ENCODE measurements at places on chromosomes 13 and 19. TPM values are rescaled to one million over a fixed set of nuclear protein-coding genes. Genes with fewer than 3 reads are reported as not detected.
A peak's percentile ranks its signal among the peaks of the same experiment; 100 is the strongest.

The COL4A2 gene
- 0.10 TPM for total RNA-seq

The FCHO1 gene
- 93.6 TPM for total RNA-seq

The ACP5 gene
- 12.0 TPM for total RNA-seq

The CGB5 gene
- not detected for total RNA-seq

The CATSPERD gene
- total RNA-seq, result not detected

The MISP3 gene
- 2.3 TPM for total RNA-seq

DNA sequence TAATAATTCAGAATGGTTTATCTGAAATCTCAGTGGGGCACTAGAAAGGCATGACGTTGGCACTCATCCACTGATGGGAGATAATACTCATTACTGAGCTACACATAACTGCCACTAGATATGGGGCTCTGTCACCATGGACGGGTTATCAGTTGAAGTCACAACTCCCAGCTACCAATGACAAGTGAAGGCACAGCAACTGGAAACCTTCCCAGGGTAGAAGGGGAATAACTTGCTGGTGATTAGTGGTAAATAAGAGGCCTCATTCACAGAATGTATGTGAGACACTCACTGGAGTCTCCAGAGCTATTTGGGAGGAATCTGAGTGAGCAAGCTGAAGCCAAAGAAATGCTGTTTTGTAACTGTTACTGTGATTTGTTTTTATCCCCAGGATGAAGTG, 249.6 kb downstream of the ENOX1 start:
- no peak overlapping the region for H3K27ac ChIP-seq
- H3K4me1 ChIP-seq, result no peaks in the 10 kb centered on the region
- DNase-seq, result no peak
- no peak overlapping the region for H3K4me3 ChIP-seq
- H3K27me3 ChIP-seq, result peaks cover 6% of the 10 kb centered on the region

DNA sequence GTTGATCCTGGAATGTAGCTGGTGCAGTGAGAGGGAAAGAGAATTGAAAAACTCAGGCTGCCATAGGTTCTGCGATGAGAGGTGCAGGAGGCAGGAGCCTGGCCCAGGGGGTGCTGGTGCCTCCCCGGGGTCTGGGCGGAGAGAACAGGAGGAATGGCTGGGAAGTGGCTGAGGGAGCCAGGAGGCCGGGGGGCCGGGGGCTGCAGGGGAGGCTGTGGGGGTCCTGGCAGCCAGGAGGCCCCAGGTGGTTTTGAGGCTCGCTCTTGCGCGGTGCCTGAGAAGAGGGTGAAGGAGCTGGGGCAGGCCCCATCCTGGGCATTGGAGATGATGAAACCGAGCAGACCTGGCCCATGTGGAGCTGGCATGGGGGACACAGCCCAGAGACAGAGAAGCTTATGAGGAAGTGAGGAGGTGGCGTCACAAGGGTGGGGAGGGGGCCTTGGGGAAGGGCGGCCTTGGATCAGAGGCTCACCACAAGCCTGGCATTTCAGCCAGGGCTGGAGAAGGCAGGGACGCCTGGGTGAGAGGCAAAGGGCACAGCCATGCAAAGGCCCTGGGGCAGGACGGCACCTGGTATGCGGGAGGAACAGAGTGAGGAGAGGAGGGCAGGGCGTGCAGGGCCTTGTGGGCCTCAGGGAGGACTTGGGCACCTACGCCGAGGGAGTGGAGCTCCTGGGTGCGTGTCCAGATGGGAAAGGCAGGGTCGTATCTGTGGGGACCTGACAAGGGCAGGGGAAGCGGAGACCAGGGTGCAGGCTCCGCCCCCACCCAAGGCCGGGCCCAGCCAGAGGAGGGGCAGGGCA, 1.3 kb upstream of the TEKTIP1 start:
- no peak overlapping the region for H3K27ac ChIP-seq
- peaks cover 17% of the 10 kb centered on the region for H3K36me3 ChIP-seq
- no peak overlapping the region for H3K4me3 ChIP-seq
- no peak for DNase-seq

GRCh38 chr13:35699825-35700510, 223.5 kb upstream of the MAB21L1 start:
- no peaks in the 10 kb centered on the region for H3K27me3 ChIP-seq
- no peak for DNase-seq
- no peak overlapping the region for H3K4me3 ChIP-seq
- H3K36me3 ChIP-seq, result no peaks in the 10 kb centered on the region
- H3K4me1 ChIP-seq, result no peaks in the 10 kb centered on the region
- H3K27ac ChIP-seq, result no peak overlapping the region

DNA sequence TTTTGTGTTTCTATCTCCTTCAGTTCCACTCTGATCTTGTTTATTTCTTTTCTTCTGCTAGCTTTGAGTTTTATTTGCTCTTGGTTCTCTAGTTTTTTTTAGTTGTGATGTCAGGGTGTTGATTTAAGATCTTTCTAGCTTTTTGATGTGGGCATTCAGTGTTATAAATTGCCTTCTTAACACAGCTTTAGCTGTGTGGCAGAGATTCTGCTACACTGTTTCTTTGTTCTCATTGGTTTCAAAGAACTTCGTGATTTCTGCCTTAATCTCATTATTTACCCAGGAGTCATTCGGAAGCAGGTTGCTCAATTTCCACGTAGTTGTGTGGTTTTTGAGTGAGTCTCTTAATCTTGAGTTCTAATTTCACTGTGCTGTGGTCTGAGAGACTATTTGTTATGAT, 251.7 kb upstream of the HTR2A start:
- H3K27ac ChIP-seq, result no peak overlapping the region
- no peak overlapping the region for H3K4me3 ChIP-seq
- peaks cover 8% of the 10 kb centered on the region for H3K27me3 ChIP-seq
- no peaks in the 10 kb centered on the region for H3K36me3 ChIP-seq

DNA sequence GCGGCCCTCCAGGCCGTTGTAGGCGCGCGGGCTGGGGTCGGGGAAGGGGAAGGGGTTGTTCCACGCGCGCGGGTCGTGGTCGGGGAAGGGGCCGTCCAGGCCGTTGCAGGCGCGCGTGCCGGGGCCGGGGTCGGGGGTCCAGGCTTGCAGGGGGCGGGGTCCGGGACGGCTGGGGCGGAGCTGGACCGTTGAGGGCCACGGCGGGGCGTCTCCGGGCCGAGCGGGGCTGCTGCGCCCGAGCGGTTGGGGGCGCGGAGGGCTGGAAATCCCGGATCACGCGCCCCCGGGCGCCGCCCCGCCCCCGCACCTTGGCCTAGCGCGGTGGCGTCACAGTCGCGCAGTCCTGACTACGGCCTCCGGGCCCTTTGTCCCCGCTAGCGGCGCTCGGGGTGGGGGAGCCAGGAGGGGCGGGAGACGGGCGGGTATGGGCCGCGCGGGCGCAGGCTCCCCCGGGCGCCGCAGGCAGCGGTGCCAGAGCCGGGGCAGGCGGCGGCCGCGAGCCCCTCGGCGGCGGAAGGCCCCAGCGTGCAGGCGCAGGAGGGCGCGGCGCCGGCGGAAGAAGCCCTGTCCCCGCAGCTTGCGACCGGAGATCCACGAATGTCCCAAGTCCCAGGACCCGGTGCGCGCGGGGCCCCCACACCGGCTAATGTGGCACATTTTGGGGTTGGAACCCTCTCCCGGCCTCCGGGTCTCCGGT, 665 bp downstream of the GPX4 start:
- peaks cover 13% of the 10 kb centered on the region for H3K36me3 ChIP-seq
- peaks cover under 1% of the 10 kb centered on the region for H3K27me3 ChIP-seq
- peak overlapping the region; percentile 80 for H3K4me3 ChIP-seq
- peaks cover 24% of the 10 kb centered on the region for H3K4me1 ChIP-seq
- peak overlapping the region; percentile 55 for H3K27ac ChIP-seq
- peak; percentile 71 for DNase-seq

DNA sequence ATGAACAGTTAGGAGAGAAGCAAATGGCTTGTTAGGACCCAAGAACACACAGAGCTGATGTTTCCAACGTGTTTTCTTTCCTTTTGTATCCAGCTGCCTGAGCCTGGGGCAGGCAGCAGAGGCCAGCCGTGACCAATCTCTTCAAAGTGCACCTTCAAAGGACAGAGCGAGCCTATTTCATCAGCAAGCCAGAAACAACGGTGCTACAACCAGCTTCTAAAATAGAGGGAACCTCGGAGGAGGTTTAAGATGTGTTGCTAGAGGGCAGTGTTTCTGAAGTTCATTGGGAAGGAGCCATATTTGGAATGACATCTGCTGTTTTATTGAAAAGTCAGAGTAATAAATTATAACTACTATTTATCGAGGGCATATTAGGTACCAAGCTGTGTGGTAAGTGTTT, 56.2 kb upstream of the RFC3 start:
- H3K27ac ChIP-seq, result no peak overlapping the region
- H3K4me1 ChIP-seq, result peaks cover 5% of the 10 kb centered on the region
- no peaks in the 10 kb centered on the region for H3K36me3 ChIP-seq
- no peak overlapping the region for H3K4me3 ChIP-seq

GRCh38 chr13:75687150-75687763, 51.1 kb downstream of the LMO7 start:
- H3K4me1 ChIP-seq, result peaks cover 8% of the 10 kb centered on the region
- no peaks in the 10 kb centered on the region for H3K27me3 ChIP-seq
- no peak for DNase-seq
- H3K36me3 ChIP-seq, result no peaks in the 10 kb centered on the region
- H3K4me3 ChIP-seq, result no peak overlapping the region
- H3K27ac ChIP-seq, result no peak overlapping the region

DNA sequence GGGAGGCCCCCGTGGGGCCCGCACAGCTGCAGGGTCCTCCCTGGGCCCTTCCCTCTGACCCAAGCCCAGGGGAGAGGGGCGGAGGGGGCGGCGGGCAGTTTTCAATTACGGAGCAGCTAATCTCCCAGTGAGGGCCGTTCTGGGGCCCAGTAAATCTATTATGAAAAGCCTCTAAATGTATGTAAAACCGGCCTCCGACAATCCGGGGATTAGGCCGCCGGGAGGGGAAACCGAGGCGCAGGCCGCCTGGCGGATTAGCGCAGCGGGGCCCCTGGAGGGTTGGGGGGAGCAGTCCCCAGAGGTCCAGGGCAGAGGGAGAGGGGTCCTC, 25.1 kb downstream of the EFNA2 start:
- no peaks in the 10 kb centered on the region for H3K4me1 ChIP-seq
- DNase-seq, result no peak
- no peaks in the 10 kb centered on the region for H3K27me3 ChIP-seq
- no peaks in the 10 kb centered on the region for H3K36me3 ChIP-seq
- no peak overlapping the region for H3K27ac ChIP-seq

GRCh38 chr13:32881074-32881776, 135.0 kb upstream of the KL start:
- no peaks in the 10 kb centered on the region for H3K36me3 ChIP-seq
- no peak overlapping the region for H3K27ac ChIP-seq
- no peak overlapping the region for H3K4me3 ChIP-seq
- DNase-seq, result no peak
- no peaks in the 10 kb centered on the region for H3K4me1 ChIP-seq

- no peak for DNase-seq
- H3K4me1 ChIP-seq, result no peaks in the 10 kb centered on the region
- peaks cover 2% of the 10 kb centered on the region for H3K27me3 ChIP-seq
- no peaks in the 10 kb centered on the region for H3K36me3 ChIP-seq
- H3K4me3 ChIP-seq, result no peak overlapping the region
- no peak overlapping the region for H3K27ac ChIP-seq
Observed at GRCh38 chr13:52348983-52349780, 56.8 kb downstream of the THSD1 start.

DNA sequence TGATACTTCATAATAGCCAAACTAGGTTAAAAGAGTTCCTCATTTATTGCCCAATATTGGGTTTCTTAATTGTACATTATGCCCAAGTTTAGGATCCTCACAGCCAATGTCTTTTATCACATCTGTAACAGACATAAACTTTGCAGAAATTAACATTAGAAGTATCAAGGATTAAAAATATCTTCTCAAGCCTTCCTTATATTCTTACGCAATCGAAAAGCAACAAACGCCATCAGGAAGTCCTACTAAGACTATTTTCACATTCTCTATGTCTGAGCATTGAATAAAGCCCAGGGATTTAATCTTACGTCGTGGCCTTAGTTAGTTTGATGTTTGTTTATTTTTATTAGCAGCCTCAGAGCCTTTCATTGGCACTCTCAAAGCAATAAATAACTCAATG, 1660.4 kb upstream of the MIR17HG start:
- no peak overlapping the region for H3K4me3 ChIP-seq
- H3K4me1 ChIP-seq, result no peaks in the 10 kb centered on the region
- no peak for DNase-seq
- H3K27me3 ChIP-seq, result no peaks in the 10 kb centered on the region

DNA sequence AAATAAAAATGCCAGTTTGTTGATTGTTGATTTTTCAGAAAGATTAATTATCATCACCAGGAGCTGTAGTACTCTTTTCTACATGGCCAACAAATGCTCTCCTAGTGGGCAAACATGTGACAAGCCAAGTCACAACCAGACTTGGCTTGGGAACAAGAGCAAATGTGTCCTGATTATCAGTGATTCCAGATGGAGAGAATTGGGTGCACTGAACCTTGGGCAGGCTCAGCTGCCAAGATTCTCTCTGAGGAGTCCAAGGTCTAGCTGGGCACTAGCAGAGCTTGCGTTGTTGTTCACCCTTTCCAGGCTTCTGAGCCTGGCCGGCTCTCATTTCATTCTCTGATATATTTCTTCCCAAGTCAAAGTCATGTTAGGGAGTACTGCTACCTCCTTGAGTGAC, 27.3 kb upstream of the GPI start:
- no peaks in the 10 kb centered on the region for H3K27me3 ChIP-seq
- DNase-seq, result no peak
- peaks cover 5% of the 10 kb centered on the region for H3K4me1 ChIP-seq
- H3K27ac ChIP-seq, result no peak overlapping the region

DNA sequence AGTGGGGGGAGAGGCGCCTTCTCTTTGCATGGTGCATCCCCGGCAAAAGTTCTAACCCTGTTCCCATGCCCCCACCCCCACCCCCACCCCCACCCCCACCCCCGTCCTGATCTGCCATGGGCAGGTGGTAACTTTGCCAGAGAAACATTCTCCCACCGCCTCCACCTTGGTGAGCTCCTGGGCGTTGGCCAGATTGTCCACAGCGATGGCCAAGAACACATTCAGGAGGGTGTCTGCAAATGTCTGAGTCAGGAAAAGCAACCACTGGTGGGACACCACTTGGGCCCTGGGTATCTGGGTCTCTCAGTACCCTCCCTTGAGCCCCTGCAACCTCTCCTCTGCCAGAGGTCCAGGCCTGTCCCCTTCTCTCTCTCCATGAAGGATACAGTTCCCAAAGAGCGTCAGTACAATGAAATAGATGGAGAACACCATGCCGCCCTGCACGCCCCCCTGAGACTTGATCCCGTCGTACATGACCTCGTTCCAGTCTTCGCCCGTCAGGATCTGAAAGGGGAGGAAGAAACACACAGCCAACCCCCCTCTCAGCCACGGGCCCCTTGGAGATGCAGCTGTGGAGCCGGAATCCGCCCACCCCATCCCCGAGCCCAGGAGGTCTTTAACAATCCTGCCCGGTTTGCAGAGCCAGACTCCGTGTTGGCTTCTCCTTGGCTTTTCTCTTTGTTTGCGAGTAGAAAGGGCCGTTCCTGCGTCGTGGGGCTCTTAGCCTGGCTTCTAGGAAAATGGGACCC, 153.3 kb downstream of the IER2 start:
- DNase-seq, result no peak
- H3K4me1 ChIP-seq, result no peaks in the 10 kb centered on the region
- no peak overlapping the region for H3K27ac ChIP-seq

DNA sequence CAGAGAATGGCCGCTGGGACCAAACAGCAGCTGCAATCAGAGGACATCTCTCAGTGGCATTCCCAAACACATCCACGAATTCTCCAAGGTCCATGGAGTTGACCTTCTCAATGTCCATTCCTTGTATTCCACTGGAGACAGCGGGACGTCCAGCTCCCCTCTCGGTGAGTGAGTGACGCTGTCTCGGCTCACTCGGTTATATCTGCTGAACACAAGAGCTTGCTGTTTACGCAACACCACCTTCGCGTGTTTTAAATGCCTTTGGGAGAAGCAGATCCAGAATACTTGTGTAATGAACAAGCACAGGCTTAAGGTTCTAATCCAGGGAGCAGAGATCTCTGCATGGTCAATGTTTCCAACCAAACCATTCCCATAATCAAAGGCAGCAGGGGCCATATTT, at the start of gene URAD:
Gene URAD (minus strand): TSS at position 174 of the 400 bp plus-strand sequence. CDS start 56 bp downstream, at position 118.
- H3K27ac ChIP-seq, result no peak within 1 kb of the TSS
- no peak for DNase-seq
- no peaks in the 10 kb centered on the region for H3K36me3 ChIP-seq

Measured in activated T-helper 1 cell treated with anti-CD3 and anti-CD28 coated beads, Interleukin-12 subunit alpha, Interleukin-12 subunit beta, Interleukin-2, Interleukin-4 antibody, amounts not matched to agents 30 ng/mL and 10 ng/mL and 1 ng/mL, durations not matched to agents 14 hours and 24 hours and 36 hours (primary cell).